ENCODE measurements at places on chromosomes 2 and 18.

DNA sequence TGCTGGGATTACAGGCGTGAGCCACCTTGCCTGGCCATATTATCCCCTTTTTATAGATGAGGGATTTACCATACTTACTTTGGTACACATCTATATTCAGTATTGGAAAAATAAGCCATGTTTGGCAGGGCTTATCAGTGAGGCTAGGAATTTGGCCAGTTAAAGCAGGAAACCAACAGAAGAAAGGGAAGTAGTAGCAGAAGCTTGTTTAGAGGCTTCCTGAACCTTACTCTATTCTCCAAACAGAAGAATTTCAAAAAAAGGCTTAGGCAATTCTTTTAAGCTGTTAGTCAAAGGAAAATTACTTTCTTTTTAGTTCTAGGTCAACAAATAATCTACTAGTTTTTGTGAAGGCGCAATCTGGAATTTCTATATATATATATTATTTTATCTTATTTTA, 3.2 kb upstream of the GLS start:
- DNase-seq = no peak

- no peak for DNase-seq
Observed at GRCh38 chr2:43180897-43181296, 45.5 kb downstream of the ZFP36L2 start.

DNA sequence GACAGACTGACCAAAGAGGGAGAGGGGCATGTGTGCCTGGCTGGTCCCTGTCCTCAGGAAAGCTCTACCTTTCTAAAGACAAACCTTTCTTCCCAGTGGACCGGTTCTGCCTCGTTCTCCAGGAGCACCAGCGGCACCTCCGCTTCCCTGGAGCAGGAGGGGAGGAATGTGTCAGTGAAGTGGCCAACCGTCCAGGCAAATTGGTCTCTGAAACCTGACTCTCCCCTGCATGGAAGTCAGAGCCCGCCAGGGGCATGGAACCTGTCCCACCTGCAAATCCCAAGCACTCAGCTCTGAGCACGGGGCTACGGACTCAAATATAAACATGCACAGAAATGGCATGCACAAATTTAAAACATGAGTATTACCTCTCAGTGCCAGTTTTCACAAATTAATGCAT, 62.9 kb downstream of the COL6A3 start:
- DNase-seq = no peak

DNA sequence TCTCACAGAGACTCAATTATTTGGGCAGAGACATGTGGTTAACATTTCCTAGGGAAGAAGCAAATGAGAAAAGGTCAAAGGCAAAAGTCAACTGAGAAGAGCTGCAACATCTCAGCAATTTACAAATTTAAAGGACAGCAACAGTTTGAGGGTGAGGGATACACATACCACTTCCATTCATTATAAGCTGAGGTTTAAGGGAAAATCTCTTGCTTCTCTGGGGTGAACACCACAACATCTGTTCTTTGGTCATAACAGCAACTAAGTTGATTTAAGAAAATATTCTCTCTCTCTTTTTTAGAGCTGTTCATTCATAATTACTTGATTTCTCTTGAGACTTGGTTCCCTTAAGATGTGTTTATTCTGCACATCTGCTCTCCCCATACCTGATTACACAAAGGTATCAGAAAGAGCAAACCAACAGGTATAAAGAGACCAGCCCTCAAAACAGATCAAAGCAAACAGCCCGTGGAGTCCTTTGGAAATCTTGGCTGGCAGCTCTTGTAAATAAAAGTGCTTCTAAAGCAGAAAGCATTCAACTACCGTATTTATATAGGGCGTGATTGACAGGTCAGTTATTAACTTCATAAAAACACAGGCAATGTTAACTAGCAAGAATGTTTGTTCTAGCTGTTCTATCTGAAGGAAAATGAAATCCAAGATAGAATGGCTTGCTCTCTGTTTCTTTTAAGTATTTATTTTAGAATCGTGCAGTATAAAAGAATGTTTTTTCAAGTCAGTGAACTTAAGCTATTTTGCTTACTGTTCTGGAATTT, 132.8 kb downstream of the THADA start:
- no peak for DNase-seq

Data from CD4-positive, alpha-beta T cell treated with Interleukin-2 at 100 ng/mL for 4 hours (primary cell).